IPS-NIHi11 (cell line): ENCODE measurements at places on chromosomes 5 and 9.

DNA sequence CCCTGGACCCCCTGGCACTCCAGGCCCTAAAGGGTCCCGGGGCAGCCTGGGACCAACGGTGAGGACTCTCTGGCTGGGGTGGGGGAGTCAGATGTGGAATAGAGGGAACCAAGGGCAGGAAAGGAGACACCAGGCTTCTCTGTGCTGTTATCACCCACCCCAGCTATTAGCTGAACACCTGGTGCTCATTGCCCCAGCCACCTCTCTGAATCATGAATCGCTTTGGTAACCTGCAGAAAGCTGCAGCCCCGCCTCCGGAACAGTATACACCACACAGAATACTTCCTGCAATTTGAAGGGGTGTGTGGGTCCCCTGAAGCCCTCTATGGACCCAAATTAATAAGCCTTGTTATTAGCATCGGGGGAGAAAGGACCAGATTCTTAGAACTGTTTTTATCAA lies 40.4 kb upstream of the ORM1 start:
- no peak for DNase-seq

DNA sequence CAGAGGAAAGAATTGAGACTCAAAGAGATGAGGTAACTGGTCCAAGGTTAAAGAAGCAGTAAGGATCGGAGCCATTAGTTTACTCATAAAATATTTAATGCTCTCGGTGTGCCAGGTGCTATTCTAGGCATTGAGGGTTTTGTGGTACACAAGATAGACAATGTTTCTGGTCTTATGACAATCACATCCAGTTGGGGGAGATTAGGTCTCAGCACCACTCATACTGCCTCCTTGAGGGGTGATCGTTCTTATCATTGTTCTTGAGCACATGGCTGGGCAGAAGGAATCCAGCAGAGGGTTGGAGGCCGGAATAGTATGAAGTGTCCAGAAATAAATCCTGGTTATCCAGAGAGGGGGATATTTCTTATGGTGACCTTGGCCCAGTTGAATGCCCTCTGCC lies 40.7 kb upstream of the LCP2 start:
- DNase-seq, result no peak

GRCh38 chr5:33340195-33340594 lies 100.6 kb upstream of the TARS1 start:
- peak; percentile 48 for DNase-seq

DNA sequence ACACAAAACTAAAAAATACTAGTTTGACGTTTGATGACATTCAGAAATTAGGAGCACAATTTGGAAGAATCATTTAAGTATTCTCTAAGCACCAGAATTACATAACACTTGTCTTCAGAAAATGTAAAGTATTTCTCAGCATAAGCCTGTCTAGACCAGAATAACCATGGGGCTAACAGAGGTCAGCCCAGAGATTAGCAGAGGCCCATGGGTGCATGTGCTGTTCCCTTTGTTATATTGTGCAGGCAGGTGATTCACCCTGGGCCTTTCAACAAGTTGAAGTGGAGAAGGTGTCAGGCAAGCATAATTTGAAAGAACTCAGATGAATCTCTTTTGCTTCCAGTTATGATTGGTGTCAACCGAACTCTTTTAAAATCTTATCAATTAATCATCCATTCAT lies 227.9 kb downstream of the LURAP1L start:
- no peak for DNase-seq

DNA sequence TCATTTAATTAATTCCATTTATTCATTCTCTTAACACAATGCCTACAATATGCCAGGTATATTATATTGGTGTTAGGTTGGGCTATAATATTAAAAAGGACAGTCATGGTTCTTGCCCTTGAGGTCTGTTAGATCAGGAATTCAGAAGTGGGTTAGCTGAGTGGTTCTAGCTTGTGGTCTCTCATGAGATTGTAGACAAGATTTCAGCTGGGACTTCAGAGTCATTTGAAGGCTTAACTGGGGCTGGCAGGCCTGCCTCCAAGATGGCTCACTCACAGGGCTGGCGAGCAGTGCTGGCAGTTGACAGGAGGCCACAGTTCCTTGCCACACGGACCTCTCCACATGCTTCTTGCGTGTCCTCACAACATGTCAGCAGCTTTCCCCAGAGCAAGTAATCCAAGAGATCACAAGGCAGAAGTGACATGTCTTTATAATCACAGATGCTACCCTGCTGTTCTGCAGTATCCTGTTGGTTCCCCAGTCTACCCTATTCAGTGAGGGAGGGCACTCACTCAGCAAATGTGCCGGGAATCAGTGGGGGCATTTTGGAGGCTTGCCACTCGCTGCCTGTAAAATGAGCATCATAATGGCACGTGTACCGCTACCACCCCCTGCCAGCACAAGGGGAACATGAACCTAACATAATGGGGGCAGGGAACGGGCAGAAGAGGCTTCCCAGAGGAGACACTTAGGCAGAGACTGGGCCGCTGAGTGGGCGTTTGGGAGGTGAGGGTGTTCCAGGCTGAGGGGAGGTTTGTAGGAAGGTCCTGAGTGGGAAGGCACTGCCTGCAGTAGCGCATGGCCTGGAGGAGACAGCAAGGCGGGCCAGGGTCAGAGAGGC lies 70.0 kb downstream of the EXOSC2 start:
- no peak for DNase-seq
